K562 (cell line): ENCODE measurements at places on chromosomes 1 and 21.
A peak's percentile ranks its signal among the peaks of the same experiment; 100 is the strongest.

GRCh38 chr1:222702210-222702609 lies 10.1 kb downstream of the AIDA start:
- no peak for DNase-seq

GRCh38 chr1:29736582-29737188 lies 500.4 kb downstream of the PTPRU start:
- peak; percentile 70 for DNase-seq

DNA sequence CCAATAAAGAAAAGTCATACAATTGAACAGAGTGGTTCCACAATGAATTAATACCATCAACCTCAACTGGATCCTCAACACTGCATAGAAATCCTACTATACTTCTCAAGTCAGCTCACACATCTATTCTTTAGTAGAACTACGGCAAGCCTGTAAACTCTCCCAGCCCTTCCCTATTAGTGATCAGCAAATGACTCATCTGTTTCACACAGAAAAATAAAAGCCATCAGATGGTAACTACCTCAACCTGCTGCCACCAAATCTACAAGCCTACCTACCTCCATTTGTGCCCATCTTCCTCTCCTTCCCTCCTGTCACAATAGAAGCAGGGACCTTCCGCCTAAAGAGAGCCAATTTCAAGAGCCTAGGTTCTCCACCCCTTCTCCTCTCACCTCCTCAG lies 63.6 kb downstream of the DMAP1 start:
- no peak for DNase-seq

- no peak for DNase-seq
Observed at GRCh38 chr1:22916471-22916820, 56.2 kb downstream of the LACTBL1 start.

GRCh38 chr1:26154750-26155149 lies 4.1 kb upstream of the FAM110D start:
- DNase-seq, result no peak

DNA sequence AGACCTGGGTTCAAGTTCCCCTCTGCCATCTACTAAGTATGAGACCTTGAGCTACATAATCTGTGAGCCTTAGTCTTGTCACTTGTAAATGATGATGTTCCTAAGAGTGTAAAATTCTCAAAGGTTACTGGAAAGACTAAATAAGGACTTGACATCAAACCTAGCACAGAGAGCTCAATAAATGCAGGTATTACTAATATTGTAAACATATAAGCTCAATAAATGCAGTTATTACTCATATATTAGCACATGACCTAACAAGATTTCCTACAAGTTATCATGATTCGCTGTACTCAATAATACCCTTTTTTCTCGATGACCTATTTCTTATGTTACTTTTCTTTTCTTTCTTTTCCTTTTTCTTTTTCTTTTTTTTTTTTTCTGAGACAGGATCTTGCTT lies 174.9 kb downstream of the ZNF281 start:
- no peak for DNase-seq

GRCh38 chr1:232333419-232333767 lies 296.5 kb downstream of the SIPA1L2 start:
- no peak for DNase-seq

DNA sequence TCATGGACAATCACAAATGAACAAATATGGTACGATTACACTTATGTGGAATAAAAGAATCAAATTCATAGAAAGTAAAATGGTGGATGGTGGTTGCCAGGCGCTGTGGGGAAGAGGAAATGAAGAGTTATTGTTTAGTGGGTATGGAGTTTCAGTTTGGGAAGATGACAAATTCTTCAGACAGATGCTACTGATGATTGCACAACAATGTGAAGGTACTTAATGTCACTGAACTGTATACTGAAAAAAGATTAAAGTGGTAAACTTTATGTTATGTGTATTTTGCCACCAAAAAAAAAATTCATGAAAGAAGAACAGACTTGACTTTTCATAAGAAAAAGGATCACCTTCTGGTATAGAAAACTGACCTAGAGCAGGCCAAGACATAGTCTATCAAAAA lies 745.6 kb upstream of the CXADR start:
- no peak for DNase-seq

- DNase-seq, result peak; percentile 64
Observed at GRCh38 chr1:23779826-23780371, 1.7 kb downstream of the PITHD1 start.

DNA sequence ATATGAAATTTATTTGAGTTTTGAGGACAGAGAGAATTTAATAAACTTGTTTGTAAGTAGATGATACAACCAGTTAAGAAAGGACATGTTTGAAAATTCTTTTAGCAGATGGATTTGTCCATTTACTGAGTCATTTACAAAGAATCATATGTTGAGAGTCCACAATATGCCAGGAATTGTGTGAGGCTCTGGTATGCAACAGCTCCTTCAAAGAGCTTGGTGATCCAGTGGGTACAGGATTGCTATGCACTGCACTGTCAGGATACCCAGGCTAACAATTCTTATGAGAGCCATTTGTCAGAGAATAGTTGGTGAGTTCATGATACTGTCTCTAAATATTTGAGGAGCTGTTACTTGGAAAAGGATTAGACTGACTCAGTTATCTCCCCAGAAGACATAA lies 11.0 kb downstream of the DNM3 start:
- DNase-seq, result no peak

GRCh38 chr1:160874935-160875334 lies 10.0 kb downstream of the ITLN1 start:
- no peak for DNase-seq

DNA sequence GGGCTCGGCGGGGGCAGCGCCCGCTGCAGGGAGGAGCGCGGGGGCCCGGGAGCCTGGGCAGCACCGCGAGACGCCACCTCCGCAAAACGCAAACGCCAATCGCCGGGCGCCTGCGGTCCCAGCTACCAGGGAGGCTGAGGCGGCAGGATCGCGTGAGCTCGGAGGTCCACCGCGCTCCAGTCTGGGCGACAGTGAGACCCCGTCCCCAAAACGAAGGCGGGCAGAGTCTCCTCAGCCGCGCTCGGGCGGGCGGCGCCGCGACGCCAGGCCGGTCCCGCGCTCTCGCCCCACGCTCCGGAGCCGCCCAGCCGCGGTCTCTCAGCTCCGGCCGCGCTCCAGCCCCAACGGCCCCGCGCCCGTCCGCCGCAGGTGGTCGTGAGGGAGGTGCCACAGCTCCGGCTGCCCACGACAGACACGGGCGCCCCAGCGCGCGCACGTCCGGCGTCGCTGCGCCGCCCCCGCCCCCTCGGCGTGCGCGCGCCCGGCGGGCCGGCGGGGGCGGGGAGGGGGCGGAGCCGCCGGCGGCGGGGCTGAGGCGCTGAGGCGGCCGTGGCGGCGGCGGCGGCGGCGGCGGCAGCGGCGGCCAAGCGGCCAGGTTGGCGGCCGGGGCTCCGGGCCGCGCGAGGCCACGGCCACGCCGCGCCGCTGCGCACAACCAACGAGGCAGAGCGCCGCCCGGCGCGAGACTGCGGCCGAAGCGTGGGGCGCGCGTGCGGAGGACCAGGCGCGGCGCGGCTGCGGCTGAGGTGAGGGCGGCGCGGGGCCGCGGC lies at the start of gene ADARB1:
Gene ADARB1, plus strand, starts transcription at position 533 of the 770 bp plus-strand sequence. CDS start 97,077 bp downstream, outside the sequence.
- DNase-seq, result peak; percentile 88

DNA sequence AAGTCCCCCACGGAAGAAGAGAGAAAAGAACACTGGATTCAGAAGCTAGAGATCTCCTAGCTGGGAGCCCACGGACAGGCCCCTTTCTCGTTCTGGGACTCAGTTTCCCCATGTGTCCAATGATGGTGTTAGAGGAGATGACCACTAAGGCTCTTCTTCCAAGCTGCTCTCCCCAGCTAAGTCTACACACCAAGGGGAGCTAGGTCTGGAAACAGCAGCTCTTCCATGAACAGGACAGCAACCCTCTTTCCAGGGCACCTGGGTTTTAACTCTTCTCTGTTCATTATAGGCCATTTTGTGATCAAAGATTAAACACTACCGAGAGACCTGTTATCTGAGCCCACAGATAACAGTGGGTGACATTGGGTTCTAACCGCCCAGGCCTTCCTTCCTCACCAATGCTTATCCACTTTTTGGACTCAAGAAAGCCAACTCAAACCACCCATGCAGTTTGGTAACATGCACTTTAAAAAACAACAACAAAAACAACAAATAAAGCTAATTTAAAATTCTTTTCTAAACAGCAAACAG lies 85.9 kb downstream of the MRPL37 start:
- DNase-seq, result no peak

DNA sequence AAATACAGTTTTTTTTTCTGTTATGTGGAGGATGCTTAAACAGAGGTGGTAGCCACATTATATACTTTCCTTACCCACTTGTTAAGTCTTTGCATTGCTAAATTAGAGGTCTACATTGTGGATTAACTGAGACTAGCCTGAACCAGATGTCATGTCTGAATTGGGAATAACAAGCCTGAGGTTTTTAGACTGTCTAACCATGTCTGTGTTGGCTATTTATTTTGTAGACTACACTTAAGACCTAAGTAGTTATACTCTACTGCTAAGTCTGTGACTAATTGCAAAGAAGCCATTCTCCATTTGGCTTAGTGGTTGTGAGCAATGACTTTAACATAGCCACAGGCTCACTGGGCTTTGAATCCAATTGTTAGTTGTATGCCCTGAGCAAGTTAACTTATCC lies 45.4 kb downstream of the CDC14A start:
- DNase-seq, result no peak

- DNase-seq, result no peak
Observed at GRCh38 chr1:76176000-76176399, 101.5 kb downstream of the ST6GALNAC3 start.

DNA sequence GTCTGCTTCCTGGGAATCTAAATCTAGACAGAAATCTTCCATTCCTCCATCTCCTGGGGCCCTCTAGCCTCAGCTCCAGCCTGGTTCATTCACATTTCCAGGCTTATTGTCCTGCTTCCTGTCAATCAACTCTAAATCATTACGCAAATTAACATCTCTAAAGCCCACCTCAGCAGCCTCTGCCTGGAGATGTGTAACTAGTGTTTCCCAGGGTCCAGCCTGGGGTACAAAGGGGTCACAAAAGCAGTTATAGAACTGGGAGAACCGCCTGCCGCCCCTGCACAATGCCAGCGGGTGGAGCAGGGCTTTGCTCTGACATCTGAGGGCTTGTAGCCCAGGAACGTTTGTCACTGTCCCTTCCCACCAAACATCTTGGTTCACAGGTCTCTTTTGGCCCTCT lies 373.5 kb downstream of the RRAGC start:
- DNase-seq, result no peak

DNA sequence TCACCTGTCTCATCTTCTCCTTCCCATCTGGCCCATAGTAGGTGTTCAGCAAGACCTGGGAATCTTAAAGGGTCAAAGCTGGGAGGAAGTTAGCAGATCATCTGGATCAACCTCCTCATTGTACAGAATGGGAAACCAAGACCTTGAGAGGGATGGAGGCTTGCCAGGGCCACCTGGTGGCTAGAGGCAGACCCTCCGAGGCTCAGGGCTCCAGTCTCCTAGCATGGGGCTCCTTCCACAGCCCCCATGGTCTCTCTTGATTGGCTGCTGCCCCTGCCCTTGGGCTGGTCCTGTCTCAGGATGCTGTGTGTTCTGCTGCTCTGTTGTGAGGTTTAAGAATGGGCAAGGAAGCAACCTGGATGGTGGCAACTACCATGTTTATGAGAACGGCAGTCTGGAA lies 68.7 kb upstream of the CNTN2 start:
- DNase-seq, result no peak

GRCh38 chr1:17287130-17287776 lies 20.7 kb upstream of the PADI4 start:
- no peak for DNase-seq

DNA sequence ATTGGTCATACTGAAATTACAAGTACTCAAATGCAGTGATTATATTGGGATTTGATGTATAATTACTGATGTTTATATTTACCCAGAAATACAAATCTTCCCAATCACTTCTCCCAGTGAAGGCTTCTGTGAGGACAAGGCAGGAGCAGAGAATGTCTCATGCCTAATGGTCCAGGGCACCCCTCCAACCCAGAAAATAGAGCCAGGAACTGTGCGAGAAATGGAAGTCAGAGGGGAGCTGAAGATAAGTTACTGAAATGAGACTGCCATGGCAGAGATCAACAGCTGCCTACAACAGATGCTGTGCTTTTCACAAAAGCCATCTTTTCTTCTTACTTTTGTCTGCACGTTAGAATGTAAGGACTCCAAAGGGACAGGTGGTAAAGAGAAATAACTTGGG lies 171.2 kb downstream of the TTLL7 start:
- DNase-seq, result no peak

- DNase-seq, result no peak
Observed at GRCh38 chr1:9901148-9902059, 8.7 kb downstream of the CTNNBIP1 start.

- DNase-seq, result no peak
Observed at GRCh38 chr1:169024800-169025271, 81.7 kb upstream of the ATP1B1 start.

DNA sequence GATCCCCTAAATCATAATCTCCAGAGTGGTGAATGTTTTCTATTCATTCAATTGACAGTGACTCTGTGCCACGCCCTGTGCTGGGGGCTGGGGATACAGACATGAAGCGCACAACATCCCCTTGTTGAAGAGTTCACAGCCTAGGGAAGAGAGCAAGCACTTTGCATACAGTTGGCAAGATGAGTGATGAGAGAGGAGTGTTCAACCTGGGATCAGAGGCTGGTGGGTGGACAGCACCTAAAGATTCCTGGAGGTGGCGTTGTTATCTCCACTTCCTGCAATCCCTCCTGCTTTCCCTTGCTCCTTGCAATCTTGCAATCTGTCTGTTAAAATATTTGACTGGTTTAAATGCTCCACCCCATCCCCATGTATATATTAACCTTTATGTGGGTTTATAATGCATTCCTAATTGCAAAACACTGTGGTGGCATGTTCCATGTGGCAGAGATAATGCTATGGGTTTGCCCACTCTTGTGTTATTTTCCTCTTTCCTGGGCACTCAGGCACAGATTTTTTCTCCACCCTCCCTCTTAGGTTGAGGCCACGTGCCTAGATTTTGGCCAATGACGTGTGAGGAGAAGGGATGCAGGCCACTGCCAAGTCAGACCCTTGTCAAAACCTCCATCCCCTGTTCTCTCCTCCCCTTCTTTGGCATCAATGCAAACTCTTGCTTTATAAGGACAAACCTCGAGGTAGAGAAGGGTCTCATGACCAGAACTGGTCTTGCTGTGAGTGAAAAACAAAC lies 36.2 kb upstream of the GADD45A start:
- peak; percentile 39 for DNase-seq

DNA sequence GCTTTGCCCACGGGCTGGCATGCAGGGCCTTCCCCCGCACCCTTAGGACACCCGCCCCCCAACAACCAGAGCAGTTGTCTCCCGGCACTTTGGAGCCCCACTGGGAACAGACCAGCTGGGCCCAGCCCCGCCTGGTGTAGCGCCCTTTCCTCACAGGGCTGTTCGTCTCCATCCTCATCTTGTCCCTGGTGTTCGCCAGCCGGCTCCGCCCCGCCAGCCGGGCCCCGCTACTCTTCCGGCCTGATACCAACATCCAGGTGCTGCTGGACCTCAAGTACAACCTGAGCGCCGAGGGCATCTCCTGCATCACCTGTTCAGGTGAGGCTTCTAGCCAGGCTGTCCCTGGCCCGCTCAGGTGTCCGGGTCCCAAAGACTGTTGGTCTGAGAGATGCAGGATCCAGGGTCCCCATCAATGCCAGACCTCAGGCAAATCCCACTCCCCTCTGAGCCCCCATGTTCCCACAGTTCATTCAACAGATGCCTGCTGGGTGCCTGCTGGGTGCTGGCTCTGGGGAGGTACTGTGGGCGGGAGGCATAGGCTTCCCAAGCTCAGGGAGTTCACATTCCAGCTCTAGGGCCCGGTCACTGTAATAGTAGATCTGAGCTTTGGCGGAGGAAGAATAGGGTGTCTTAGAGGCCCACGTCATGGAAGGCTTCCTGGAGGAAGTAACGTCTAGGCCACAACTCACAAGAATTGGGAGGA lies 41.7 kb downstream of the DISP3 start:
- DNase-seq, result no peak

GRCh38 chr1:31672986-31673385 lies 28.3 kb upstream of the PEF1 start:
- DNase-seq, result no peak
